Common myeloid progenitor, CD34-positive (primary cell): ENCODE measurements at places on chromosomes 1 and 21.

GRCh38 chr1:99659755-99660210 is 13.9 kb downstream of the PALMD start:
- no peak for DNase-seq
- no peaks in the 10 kb centered on the region for H3K27me3 ChIP-seq
- H3K36me3 ChIP-seq, result no peaks in the 10 kb centered on the region
- H3K4me3 ChIP-seq, result no peak overlapping the region

DNA sequence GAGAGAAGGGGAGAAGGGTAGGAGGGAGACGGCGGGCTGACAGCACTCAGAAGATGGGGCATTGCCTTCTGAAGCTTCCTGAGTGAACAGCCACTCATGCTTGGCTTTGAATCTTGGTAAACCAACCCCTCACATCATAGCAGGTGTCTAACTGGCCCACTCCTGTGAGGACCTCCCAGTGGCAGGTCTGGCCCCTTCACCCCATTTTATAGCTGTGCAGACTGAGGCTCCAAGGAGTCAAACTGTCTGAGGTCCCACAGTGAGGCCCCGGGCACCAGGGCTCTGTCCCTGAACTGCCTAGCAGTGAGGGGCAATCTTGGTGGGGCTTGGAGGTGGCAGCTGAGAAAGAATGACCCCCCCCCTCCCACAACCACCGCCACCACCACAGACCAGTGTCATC is 41.0 kb downstream of the SDC3 start:
- DNase-seq, result no peak
- peaks cover 73% of the 10 kb centered on the region for H3K27me3 ChIP-seq
- no peak overlapping the region for H3K4me3 ChIP-seq
- peaks cover 3% of the 10 kb centered on the region for H3K4me1 ChIP-seq
- no peaks in the 10 kb centered on the region for H3K36me3 ChIP-seq

- DNase-seq, result no peak
- no peak overlapping the region for H3K4me3 ChIP-seq
These were observed 24.0 kb upstream of the PLEKHM2 start for GRCh38 chr1:15660151-15660550.

GRCh38 chr21:38913120-38913892 is 107.6 kb downstream of the ETS2 start:
- no peaks in the 10 kb centered on the region for H3K36me3 ChIP-seq
- peaks cover 9% of the 10 kb centered on the region for H3K4me1 ChIP-seq
- peak; percentile 74 for DNase-seq
- no peaks in the 10 kb centered on the region for H3K27me3 ChIP-seq
- no peak overlapping the region for H3K4me3 ChIP-seq

GRCh38 chr1:19035377-19036040 is 79.0 kb upstream of the IFFO2 start:
- DNase-seq, result no peak
- no peaks in the 10 kb centered on the region for H3K36me3 ChIP-seq
- H3K4me3 ChIP-seq, result no peak overlapping the region
- H3K27me3 ChIP-seq, result no peaks in the 10 kb centered on the region

GRCh38 chr1:209484429-209484828 is 99.1 kb upstream of the CAMK1G start:
- no peaks in the 10 kb centered on the region for H3K27me3 ChIP-seq
- no peak for DNase-seq
- H3K27ac ChIP-seq, result no peak overlapping the region
- no peaks in the 10 kb centered on the region for H3K4me1 ChIP-seq
- no peaks in the 10 kb centered on the region for H3K36me3 ChIP-seq
- H3K4me3 ChIP-seq, result no peak overlapping the region

DNA sequence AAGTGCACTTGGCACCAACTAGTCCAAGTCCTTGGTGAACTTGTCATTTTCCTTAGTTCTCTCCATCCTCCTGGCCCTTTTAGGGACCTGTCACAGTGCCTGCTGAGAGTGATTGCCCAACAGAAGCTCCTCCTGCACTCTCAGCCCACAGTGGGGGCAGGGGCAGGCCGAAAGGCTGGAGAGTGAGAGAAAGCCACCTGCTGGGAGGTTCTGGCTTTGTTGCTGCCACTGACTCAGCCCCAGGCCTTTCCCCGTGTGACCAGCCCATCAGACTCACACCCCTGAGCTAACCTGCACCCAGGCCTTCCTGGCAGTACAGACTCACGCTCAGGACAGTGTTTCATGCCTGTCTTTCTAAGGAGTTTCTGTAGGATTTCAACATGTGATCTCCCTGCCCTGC is 17.1 kb upstream of the PROK1 start:
- no peak overlapping the region for H3K27ac ChIP-seq
- H3K4me3 ChIP-seq, result no peak overlapping the region
- peak; percentile 49 for DNase-seq
- no peaks in the 10 kb centered on the region for H3K27me3 ChIP-seq
- no peaks in the 10 kb centered on the region for H3K4me1 ChIP-seq

DNA sequence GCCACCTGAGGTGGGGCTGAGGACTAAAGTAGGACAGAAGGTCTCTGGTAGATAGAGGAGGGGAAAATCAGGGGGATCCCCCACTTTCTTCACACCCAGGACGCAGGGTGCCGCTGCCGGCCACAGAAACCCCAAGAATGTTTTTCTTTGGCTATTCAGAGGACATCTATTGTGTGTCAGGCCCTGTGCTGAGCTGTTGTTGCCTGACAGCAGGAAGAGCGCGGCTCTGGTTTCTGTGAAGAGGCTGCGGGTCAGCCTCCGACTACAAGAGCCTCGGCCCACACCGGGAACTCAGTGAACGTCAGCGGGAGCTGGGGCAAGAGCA is 407 bp upstream of the PIGV start:
- peak overlapping the region; percentile 87 for H3K27ac ChIP-seq
- H3K27me3 ChIP-seq, result no peaks in the 10 kb centered on the region
- H3K36me3 ChIP-seq, result peaks cover 18% of the 10 kb centered on the region
- H3K4me3 ChIP-seq, result peak overlapping the region; percentile 90
- peak; percentile 62 for DNase-seq

GRCh38 chr1:40651138-40651857 is 14.2 kb downstream of the RIMS3 start:
- H3K27me3 ChIP-seq, result no peaks in the 10 kb centered on the region
- no peak overlapping the region for H3K4me3 ChIP-seq
- H3K4me1 ChIP-seq, result no peaks in the 10 kb centered on the region
- peak; percentile 46 for DNase-seq
- no peaks in the 10 kb centered on the region for H3K36me3 ChIP-seq
- no peak overlapping the region for H3K27ac ChIP-seq

DNA sequence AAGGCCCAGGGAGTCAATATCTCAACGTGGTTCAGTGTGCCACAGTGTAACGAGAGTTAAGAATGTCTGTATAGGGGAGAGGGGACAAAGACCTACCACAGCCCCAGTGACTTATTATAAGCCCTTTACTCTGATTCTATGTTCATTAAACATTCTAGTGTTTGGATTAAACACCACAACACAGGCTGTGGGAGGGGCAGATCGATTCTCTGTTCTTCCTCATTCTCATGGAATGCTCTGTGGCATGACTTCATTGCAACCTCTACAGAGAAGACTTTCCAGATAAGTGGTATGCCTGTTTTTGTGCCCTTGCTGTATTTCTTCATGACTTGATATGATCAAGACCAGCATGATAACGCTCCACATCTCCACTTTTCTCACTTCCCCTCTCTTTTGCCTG is 39.0 kb upstream of the CD5L start:
- H3K27me3 ChIP-seq, result no peaks in the 10 kb centered on the region
- no peak overlapping the region for H3K27ac ChIP-seq
- DNase-seq, result no peak
- H3K36me3 ChIP-seq, result no peaks in the 10 kb centered on the region
- H3K4me1 ChIP-seq, result peaks cover 7% of the 10 kb centered on the region

DNA sequence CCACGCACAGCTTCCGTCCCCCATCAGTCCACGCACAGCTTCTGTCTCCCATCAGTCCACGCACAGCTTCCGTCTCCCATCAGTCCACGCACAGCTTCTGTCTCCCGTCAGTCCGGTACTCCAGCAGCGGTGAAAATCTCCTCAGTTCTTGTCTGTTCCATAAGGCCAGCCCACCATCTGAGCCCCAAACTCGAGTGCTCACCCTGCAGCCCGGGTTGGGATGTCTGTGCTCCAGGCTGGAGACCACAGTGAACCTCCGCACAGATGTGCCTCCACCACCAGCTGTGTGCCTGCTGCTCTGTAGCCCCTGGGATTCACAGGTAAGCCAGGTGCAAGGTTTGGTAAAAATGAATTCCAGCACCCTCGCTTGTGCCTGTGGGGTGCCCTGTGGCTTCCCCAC is 258.6 kb downstream of the NPHP4 start:
- peaks cover 42% of the 10 kb centered on the region for H3K27me3 ChIP-seq
- H3K27ac ChIP-seq, result no peak overlapping the region
- no peaks in the 10 kb centered on the region for H3K4me1 ChIP-seq
- no peak overlapping the region for H3K4me3 ChIP-seq

- H3K36me3 ChIP-seq, result peaks cover 1% of the 10 kb centered on the region
- DNase-seq, result no peak
- H3K4me1 ChIP-seq, result peaks cover 39% of the 10 kb centered on the region
- H3K4me3 ChIP-seq, result no peak overlapping the region
These were observed 2.9 kb downstream of the MACO1 start for GRCh38 chr1:25433389-25434186.

DNA sequence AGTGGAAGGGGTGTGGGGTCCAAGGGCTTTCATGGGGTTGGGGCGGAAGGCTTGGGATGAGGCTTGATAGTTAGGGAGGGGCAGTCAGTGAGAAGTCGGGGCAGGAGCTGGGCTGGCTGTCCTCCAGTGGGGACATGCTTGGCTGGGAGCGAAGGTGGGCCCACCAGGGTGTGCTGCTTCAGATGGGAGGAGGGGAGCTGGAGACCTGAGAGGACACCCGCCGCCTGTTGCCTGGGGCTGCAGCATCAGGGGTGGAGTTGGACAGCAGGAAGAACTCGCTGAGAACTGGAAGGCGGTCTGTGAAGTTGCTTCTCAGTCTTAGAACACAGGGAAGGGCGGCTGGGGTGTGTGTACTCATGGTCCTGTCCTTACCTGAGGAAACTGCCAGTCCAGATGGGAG is 1.6 kb downstream of the THEM5 start:
- no peaks in the 10 kb centered on the region for H3K36me3 ChIP-seq
- peaks cover 24% of the 10 kb centered on the region for H3K4me1 ChIP-seq
- DNase-seq, result no peak
- H3K27ac ChIP-seq, result no peak overlapping the region

DNA sequence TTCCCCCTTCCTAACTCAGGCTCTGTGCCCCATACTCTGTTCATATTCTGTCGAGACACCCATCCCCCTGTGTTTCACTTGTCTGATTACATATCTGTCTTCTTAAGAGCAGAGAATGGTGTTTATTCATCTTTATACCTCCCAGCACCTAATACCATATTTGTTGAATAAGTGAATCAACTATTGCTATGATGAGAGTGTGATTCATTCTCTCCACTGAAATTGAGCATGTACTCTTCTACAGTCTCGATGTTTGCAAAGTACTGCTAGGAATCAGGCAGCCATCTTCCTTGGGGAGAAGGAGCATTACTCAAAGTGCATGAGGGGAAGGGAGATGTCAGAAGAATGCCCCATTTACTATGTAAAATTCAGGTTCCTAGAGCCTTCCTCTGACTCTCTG is 27.0 kb downstream of the TBX15 start:
- no peaks in the 10 kb centered on the region for H3K27me3 ChIP-seq
- H3K4me1 ChIP-seq, result peaks cover 12% of the 10 kb centered on the region
- H3K4me3 ChIP-seq, result no peak overlapping the region
- no peak for DNase-seq
- no peak overlapping the region for H3K27ac ChIP-seq
- H3K36me3 ChIP-seq, result no peaks in the 10 kb centered on the region

DNA sequence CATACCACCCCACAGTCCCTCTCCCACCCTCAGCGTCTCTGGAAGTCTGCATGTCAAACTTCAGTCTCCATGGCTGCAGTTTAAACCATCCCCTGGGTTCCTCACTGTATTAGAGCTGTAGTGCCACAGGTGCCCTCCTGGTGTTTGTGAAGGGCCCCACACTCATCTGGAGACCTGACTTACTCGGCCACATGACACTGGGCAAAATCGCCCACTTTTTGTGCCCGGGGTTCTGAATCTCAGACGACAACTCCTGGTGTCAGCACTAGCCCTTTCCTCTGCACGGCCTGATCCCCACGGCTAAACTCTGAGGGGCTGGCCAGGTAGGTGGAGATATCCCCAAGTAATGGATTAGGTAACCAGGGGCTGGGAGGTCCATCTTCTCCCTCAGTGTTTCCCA is 6.5 kb downstream of the INKA2 start:
- H3K27ac ChIP-seq, result peak overlapping the region; percentile 33
- H3K4me1 ChIP-seq, result peaks cover 20% of the 10 kb centered on the region
- DNase-seq, result no peak
- no peak overlapping the region for H3K4me3 ChIP-seq
- no peaks in the 10 kb centered on the region for H3K27me3 ChIP-seq
- no peaks in the 10 kb centered on the region for H3K36me3 ChIP-seq

DNA sequence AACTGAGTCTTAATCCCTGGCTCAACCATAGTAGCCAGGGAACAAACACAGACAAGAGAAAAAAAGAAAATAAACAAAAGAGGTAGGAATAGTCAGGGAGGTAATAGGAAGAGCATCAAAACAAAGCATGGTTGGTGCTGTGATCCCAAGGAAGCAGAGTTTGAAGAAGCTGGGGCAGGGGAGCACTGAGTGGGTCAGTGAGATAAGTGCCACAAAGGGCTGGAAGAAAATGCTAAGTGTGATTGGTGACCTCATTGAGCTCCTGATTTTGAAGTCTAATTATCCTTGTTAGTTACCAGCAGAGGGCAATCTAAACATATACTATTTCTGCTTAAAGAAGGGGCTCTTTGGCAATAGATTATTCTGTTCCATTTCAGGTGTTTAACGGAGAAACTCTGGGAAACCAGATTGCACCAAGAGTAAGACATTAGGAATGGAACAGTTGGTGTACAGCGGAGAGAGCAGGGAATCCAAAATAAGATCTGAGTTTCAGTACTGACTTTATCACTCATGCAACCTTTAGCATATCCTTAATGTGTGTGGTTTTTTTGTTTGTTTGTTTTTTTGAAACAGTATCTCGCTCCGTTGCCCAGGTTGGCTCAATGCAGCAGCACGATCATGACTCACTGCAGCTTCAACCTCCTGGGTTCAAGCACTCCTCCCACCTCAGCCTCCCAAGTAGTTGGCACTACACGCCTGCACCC is 30.7 kb upstream of the KIAA1614 start:
- H3K4me3 ChIP-seq, result no peak overlapping the region
- peak; percentile 43 for DNase-seq
- H3K36me3 ChIP-seq, result peaks cover 4% of the 10 kb centered on the region
- no peak overlapping the region for H3K27ac ChIP-seq
- no peaks in the 10 kb centered on the region for H3K27me3 ChIP-seq
- no peaks in the 10 kb centered on the region for H3K4me1 ChIP-seq

GRCh38 chr1:21301794-21302440 is 11.7 kb upstream of the ECE1 start:
- H3K4me3 ChIP-seq, result no peak overlapping the region
- no peak overlapping the region for H3K27ac ChIP-seq
- DNase-seq, result no peak
- H3K27me3 ChIP-seq, result no peaks in the 10 kb centered on the region
